Stimulated activated effector memory CD8-positive, alpha-beta T cell treated with anti-CD3 and anti-CD28 coated beads, Interleukin-12 subunit alpha, Interleukin-12 subunit beta, amount 100 ng/mL, for 72 hours (primary cell): ENCODE measurements at places on chromosomes 4 and X.

DNA sequence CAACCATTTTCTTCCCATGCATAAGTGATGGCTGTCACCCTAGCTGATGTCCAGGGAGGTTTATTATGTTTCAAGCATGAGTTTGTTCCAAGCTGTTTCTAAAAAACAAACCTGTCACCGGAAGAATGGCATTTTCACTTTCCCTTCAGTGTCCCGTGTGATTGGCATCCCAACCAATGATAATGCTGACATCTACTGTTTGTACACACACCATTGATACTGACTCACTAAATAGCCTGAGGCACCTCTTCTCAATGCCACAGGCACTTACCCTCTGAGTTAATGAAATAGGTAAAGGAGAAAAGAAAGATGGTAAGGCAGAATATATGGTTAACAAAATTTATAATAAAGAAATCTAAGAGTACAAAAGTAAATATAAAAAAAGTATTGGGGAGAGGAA, 23.1 kb upstream of the VCX2 start:
- no peak for DNase-seq

DNA sequence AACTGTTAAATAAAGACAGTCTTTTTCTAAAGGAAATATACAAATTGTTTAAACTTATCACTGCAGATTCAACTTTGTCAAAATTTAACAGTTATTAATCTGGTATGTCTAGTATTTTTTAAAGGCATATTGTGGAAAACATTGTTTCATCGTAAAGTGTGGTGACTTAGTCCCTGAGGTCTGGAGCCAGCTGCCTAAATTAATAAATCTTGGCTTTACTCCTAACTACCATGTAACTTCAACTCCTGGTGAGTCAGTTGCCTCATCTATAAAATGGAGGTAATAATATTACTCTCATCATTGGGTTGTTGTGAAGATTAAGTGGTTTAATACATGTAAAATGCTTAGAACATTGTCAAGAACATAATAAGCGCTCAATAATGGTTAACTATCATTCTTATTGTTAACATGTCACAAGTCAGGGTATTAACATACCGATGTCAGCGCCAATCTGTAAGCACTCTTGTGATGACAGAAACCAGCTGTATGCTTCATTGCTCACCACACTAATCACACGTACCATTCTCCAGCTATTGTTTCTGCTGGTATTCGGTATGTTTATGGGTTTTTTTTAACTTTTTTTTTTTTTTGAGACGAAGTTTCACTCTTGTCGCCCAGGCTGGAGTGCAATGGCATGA, 14.1 kb upstream of the SMIM43 start:
- DNase-seq = no peak

- DNase-seq = no peak
These were observed 159.2 kb downstream of the ADGRL3 start for GRCh38 chr4:61359301-61359700.

GRCh38 chrX:16587836-16588235, 62.1 kb upstream of the S100G start:
- DNase-seq = no peak

DNA sequence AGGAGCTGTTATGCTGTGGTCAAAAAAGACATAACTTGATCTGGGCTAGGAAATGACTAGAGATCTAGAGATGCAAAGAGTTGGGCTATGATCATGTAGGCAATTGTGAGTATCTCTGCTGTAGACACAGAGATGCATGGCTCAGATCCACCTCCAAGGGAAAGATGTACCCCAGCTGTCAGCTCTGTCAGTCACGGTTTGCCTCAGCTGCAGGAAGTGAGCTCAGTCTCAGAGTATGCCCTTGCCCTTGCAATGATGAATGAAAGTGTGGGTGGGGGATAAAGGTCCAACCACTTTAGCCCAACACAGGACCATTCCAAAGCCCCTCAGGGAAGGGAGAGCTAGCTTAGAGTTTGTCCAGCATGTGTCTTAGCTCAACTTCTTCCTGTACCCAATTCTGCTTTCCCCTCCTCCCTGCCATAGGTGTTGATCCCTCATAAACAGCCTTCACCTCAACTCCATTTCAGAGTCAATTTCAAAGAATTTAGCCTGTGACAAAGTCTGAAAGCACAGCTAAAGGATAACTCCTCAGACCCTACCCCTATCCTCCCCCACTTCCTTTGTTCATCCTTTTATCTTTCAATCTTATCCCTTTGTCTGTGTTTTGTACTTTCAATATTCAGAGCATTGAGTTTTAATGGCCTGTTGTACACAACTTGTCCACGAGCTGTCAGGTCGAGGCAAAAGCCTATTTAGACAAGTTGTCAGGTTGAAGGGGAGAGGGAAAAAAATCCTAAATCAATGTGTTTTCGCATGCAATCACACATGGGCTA, 90.6 kb downstream of the MID1IP1 start:
- no peak for DNase-seq

- no peak for DNase-seq
These were observed 191.7 kb downstream of the TLL1 start for GRCh38 chr4:166064721-166065120.

DNA sequence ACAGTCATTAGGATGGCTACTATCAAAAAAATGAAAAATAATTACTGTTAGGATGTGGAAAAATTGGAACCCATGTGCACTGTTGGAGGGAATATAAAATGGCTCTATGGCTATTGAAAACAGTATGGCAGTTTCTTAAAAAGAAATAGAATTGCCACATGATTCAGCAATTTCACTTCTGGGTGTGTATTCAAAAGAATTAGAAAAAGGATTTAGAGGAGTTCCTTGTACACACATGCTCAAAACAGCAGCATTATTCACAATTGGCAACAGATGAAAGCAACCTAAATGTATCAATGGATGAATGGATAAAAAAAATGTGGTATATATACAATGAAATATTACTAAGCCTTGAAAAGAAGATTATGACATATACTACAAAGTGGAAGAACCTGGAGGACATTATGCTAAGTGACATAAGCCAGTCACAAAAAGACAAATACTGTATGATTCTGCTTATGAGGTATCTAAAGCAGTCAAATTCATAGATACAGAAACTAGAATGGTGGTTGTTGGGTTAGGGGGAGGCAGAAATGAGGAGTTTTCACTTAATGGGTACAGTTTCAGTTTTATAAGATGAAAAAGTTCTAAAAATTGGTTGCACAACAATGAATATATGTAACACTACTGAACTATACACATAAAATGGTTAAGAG, 123.2 kb downstream of the ELOVL6 start:
- no peak for DNase-seq

- DNase-seq = no peak
These were observed 193.0 kb downstream of the TRIML1 start for GRCh38 chr4:188332265-188332664.

- no peak for DNase-seq
These were observed 103.6 kb downstream of the SORBS2 start for GRCh38 chr4:185708348-185708747.

- DNase-seq = no peak
These were observed at the start of gene CCKAR for GRCh38 chr4:26490111-26490959. Gene CCKAR, minus strand, starts transcription at chr4:26490484. Its CDS starts 217 bp downstream, at chr4:26490267.

DNA sequence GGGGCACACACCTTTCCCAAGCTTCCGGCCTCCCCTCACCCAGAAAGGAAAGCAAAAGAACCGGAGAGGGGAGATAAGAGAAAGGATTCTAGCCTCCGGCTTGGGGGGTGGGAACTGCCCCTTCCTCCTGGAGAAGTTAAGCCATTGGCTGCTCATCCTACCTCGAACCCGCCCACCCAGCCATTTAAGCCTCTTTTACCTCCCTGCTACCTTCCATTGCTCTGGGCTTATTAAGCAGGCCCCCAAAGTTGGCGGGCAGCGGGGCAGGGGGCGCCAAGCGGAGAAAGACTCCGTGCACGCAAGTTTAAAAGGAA, 2.3 kb downstream of the MAML3 start:
- DNase-seq = no peak

- no peak for DNase-seq
These were observed 35.4 kb upstream of the PGRMC2 start for GRCh38 chr4:128322986-128323385.

DNA sequence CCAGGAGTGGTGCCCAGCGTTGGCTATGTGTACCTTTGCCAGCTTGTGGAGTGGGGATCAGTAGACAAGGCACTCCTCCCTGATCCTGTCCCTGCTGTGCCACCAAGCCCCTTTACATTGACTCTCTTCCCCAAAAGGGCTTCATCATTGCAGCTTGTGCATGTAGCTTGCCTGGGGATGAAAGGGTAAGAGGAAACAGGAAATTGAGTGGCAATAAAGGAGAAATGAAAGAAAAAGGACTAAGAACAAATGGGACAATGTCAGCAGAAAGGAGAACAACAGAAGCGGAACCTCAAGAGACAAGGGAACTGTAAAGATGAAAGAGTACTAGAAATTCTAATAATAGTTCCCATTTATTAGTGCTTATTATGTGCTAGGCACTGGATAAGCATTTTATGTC, 8.7 kb upstream of the IL13RA1 start:
- DNase-seq = no peak

GRCh38 chrX:52990848-52991247, 32.5 kb upstream of the FAM156A start:
- peak; percentile 50 for DNase-seq

DNA sequence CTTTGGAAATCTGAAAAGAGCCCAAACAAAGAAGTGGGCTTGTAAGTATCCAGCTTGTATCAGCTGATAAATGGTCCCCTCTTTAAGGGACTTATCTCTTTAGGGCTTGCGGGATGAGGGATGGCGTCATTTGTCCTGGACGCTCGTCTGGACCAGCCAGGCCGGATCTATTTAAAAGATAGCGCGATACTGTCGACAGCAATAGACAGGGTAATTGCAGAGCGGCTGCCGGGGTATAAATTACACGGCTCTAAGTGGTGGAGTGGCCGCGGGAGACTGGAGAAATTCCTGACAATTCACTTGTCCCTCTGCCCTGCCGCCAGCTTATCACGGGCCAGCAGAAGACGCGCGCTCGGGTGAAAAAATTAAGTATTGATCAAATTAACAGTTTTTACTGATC, 90.7 kb downstream of the FAM53A start:
- DNase-seq = no peak

GRCh38 chr4:156794863-156795262, 176.7 kb downstream of the PDGFC start:
- no peak for DNase-seq

- DNase-seq = no peak
These were observed 31.5 kb downstream of the NALF2 start for GRCh38 chrX:69535661-69536060.

DNA sequence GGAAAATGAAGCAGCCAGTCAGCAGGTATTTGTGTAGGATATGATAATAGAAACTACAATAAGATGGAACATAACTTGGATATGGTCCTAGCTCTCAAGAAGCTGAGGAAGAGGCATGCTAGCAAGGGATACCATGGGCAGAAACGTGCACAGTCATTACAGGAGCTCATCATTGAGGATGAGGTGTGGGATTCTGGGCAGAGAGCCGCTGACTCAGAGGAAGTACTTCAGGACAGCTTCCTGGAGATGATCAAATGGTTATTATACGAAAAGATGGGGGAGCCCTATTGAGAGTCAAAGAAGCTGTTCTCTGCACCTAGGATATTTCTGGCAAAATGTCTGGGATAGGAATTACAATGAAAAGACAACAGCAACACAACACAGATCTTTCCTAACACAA, 116.0 kb upstream of the PDE5A start:
- no peak for DNase-seq

DNA sequence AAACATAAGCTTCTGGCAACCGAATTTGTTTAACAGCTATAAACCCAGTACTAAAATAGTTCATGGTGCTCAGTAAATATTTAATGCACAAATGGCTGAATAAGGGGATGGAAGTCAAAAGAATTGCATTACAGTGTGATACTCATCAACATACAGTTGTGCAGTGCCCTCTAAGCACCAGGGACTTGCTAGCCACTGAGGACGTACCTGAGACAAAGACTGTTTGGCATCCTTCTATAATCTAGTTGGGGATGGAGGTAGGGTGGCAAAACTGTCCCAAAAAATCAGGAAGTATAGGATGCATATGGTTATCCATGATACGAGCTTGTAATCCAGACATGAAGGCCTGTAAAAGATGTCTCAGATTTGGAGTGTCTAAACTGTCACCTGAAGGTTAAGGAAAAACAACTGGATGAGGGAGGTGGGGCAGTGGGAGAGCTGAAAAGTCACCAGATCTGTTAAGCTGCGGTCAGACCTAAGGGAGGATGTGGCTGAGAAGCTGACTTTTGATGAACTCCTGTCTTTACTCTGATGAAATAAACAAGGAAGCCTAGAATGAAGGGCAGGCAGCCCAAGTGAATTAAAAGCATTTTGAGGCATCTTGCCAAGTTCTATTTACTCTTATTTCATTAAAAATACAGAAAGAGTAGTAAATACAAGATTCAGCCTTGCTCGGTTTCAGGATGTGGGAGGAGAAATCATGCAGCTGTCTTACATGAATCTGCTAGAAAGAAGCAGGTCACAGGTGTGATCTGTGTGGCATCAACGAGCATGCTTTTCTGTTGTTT, 12.0 kb upstream of the CD38 start:
- no peak for DNase-seq

- DNase-seq = no peak
These were observed 84.8 kb downstream of the RTL3 start for GRCh38 chrX:78574306-78574705.

DNA sequence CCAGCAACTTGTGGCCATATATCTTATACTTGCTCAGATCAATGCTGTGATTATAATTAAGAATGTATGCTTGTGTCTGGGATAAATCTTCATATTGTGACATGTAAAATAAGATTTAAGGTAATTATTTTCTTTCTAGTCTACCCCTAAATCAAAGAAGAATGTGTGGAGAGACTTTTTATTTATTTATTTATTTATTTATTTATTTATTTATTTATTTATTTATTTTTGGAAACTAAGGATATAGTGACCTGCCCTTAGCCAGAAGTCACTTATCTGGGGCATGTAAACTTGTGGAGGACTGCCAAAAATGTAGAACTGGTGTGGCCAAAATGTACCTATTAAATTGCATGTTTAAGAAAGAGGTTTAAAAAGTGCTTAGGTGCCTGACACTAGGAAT, 144.3 kb downstream of the BEND2 start:
- no peak for DNase-seq

GRCh38 chr4:153257151-153257620, 52.9 kb downstream of the TRIM2 start:
- no peak for DNase-seq

DNA sequence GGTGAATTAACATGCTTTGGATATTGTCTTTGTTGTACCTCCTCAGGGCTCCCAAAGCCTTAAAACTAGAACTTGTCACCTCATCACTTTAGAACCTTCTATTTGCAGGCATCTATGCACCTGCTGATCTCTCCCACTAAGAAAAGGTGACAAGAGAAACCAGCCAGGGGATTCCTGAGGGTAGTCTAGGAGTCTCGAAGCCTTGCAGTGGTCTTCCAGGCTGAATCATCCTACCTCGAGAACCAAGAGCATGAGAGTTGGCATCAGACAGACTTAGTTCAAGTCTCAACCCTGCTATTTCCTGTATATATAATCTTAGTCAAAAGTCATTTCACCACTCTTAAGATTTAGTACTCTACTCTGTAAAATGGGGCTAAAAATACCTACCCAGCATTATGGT, 29.6 kb downstream of the RTL5 start:
- DNase-seq = no peak

- no peak for DNase-seq
These were observed 5.1 kb downstream of the UBA1 start for GRCh38 chrX:47198687-47199080.
